ENCODE measurements at places on chromosomes 12 and 14. TPM values are rescaled to one million over a fixed set of nuclear protein-coding genes. Genes with fewer than 3 reads are reported as not detected.

Gene PIWIL1
- not detected for total RNA-seq

Gene RD3L
- not detected for total RNA-seq

- H3K27me3 ChIP-seq, result no peaks in the 10 kb centered on the region
- H3K4me3 ChIP-seq, result no peak overlapping the region
- no peak for DNase-seq
- H3K27ac ChIP-seq, result no peak overlapping the region
Observed at GRCh38 chr12:56994231-56994746, 12.1 kb downstream of the ZBTB39 start.

- H3K4me3 ChIP-seq, result peak within 1 kb of the TSS; percentile 52
- no peaks in the 10 kb centered on the region for H3K27me3 ChIP-seq
- H3K27ac ChIP-seq, result no peak within 1 kb of the TSS
- DNase-seq, result no peak
- H3K36me3 ChIP-seq, result no peaks in the 10 kb centered on the region
Observed at GRCh38 chr14:64879635-64880220, at the start of gene SPTB. Gene SPTB, minus strand, starts transcription at chr14:64879907. Its CDS starts 56,813 bp downstream, at chr14:64823094.

Gene ZC2HC1C
- total RNA-seq, result 1.2 TPM

DNA sequence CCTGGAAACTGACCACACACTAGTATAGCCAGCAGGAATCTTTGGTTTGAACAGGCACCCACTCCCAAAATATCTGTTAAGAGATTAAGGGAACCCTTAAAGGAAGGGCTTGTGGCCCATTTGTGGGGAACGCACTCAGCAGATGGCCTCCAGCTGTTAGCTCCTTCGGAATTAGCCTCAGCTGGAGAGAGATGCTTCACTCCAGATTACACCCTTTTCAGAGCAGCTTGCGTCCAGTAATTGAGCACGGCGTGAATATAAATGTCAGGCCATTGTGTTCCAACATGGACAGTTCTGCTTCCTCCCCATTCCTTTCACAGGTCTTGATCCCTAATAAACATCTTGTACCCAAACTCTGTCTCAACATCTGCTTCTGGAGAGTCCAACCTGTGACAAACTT lies 397.8 kb downstream of the SEC23A start:
- no peak for DNase-seq
- no peaks in the 10 kb centered on the region for H3K27me3 ChIP-seq
- H3K36me3 ChIP-seq, result no peaks in the 10 kb centered on the region
- H3K4me1 ChIP-seq, result no peaks in the 10 kb centered on the region
- no peak overlapping the region for H3K4me3 ChIP-seq
- no peak overlapping the region for H3K27ac ChIP-seq

DNA sequence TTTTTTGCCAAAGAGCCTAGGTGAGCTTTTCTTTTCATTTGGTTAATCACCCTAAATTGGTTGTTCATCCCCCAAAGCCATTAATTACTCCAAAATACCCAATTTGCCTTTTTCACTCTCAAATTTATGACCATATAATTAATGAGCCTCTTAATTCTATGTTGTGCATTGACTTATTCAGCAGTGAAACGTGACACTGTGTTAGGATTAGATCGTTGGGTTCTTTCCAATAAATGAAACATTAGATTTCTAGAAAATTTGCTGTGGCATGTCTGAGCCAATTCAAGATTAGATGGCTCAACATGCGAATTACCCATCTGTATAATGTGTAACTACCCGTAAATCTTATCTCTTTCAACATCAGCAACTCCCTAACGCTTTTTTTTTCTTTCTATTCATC lies 273.4 kb downstream of the BMP4 start:
- no peak overlapping the region for H3K4me3 ChIP-seq
- H3K27me3 ChIP-seq, result no peaks in the 10 kb centered on the region
- no peaks in the 10 kb centered on the region for H3K36me3 ChIP-seq
- H3K4me1 ChIP-seq, result no peaks in the 10 kb centered on the region
- DNase-seq, result no peak

Measured in tibial nerve (tissue), 4 donors.